Left kidney (tissue), 8 donors: ENCODE measurements at places on chromosomes 16 and 17.

DNA sequence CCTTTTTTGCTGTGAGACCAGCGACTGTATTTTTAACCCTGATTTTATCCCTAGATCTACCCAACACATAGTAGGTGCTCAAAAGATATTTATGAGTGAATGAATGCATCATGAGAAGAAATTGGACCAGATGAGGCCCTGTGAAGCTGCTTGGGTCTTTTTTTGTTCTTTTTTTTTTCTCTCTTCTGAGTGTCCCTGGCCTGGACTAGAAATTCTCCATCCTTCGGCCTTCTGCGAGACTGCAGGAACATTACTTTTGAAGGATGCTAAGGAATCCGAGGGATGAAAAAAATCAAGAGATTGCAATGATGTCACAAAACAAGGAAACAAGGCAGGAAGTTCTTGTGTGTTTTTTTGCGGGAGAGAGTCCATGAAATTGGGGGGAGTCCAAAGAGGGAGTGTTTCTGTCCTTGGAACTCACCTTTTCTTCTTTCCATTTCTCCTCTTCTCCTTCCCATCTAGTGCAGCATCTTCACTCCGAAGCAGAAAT is 560 bp upstream of the RUSF1 start:
- no peak for DNase-seq

GRCh38 chr17:66713533-66714042 is 121.3 kb upstream of the CACNG5 start:
- no peak for DNase-seq

DNA sequence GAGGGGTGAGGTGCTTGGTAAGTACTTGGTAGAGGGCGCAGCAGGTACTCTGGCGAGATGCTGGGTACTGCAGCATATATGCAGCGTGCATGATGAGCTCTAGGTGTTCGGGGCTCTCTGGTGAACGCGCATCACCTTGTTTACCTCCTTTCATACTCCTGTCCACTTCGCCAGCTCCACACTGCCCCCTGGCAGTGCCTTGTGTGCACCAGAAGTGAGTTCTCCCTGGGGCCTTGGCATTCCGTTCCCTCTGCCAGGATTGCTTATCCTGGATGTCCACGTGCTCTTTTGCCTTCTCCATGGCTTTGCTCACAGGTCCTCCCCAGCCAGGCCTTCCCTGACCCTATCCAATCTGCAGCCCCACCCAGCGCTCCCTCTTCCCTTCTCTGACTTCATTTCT is 154.2 kb downstream of the MRM1 start:
- DNase-seq = no peak

DNA sequence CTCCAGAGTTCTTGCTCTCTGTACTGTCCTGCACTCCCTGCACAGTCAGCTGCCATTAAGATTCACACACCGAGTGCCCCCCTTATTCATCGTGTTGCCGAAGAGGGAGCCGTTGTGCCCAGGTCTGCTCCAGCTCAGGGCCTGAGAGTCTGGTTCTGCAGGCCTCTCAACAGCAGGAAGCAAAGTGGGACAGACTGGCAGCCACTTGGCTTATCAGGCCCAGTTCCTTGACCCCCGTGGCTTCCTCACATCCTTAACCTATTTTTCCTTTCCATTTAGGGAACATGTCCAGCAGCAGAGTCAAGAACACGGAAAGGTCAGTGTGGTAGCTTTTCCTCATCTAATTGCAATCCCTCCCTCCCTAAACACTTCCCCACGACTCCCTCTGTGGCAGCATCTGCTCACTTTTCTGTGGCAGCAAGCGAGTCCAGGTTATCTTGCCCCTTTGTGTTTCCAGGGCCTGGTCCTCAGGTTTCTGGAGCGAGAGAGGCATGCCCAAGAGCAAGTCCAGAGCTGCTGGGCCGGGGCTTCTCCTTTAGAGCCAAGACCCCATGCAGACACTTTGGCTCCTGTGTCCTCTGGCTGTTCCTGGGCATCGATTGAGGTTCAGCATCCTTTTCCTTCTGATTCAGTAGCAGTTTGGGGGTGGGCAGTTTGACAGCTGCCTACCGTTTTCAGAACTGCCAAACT is 22.1 kb upstream of the ADAM11 start:
- no peak for DNase-seq

DNA sequence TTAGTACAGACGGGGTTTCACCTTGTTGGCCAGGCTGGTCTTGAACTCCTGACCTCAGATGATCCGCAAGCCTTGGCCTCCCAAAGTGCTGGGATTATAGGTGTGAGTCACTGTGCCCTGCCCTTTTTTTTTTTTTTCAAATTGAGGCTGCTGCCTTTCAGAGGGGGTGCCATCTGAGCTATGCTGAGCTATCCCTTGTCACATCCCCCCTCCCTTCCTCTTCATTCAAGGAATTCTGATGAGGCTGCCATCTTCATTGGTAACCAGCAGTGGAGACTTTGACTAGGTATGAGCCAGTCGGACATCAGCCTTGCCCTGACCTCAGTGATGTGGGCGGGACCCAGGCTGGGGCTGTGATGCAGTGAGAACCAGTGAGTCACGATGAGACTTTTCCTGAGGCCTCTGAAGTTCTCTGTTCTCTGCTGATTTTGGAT is 24.4 kb upstream of the GPT2 start:
- DNase-seq = no peak

GRCh38 chr17:29032013-29032856 is 10.7 kb upstream of the PIPOX start:
- no peak for DNase-seq

GRCh38 chr16:50692999-50693781 is at the start of gene NOD2:
Gene NOD2 (plus strand): TSS chr16:50693606. CDS start chr16:50699496, 5,890 bp downstream.
- DNase-seq = no peak

- no peak for DNase-seq
Measured at GRCh38 chr17:39208893-39209292, 8.8 kb downstream of the RPL19 start.

GRCh38 chr17:60139438-60140285 is 10.1 kb upstream of the CA4 start:
- peak; percentile 70 for DNase-seq

GRCh38 chr17:17043461-17044271 is 1.4 kb downstream of the MPRIP start:
- DNase-seq = no peak

GRCh38 chr16:47258874-47259461 is 115.2 kb upstream of the NETO2 start:
- DNase-seq = no peak

GRCh38 chr17:4994081-4994595 is 3.2 kb downstream of the INCA1 start:
- DNase-seq = no peak

DNA sequence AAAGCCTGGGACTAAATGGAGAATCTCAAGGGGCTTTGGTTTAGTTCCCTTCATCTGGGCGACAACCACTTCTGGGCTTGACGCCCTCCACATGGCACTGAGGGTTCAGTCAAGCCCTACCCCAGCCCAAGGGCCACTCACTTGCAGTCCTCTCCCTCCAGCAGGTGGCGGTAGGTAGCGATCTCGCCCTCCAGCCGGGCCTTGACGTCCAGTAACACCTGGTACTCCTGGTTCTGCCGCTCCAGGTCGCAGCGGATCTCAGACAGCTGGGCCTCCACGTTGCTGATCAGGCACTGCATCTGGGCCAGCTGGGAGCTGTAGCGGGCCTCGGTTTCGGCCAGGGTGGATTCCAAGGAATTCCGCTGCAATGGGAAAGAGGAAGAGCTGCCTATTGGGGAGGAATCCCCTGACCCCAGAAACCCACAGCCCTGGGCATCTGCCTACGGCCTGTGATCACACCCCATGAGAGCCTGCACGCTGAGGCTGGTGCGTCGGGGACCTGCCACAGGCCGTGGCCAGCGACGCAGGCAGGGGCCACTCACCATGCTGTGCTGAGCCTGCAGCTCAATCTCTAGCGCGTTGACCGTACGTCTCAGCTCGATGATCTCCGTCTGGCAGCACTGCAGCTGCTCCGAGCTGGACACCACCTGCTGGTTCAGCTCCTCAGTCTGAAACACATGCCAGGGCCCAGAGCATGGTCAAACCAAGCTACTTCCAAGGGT is 2.7 kb downstream of the KRT36 start:
- no peak for DNase-seq

DNA sequence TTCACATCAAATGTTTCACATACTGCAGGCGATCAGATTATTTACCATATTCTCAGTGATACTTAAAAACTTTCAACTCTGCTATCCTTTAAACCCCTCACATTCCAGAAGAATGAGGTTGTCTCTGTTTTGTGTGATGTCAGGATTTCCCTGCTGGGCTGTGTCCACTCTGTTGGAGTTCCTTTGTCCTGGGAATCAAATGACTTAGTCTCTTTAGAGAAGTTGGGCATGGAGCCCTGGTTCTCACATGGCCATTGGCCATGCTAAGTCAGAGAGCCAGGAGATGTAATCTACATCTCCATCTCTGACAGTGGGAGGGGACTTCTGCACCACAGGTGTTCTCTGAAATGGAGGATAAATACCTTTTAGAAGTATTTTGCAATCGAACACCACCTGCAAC is 205.1 kb upstream of the MAF start:
- no peak for DNase-seq

DNA sequence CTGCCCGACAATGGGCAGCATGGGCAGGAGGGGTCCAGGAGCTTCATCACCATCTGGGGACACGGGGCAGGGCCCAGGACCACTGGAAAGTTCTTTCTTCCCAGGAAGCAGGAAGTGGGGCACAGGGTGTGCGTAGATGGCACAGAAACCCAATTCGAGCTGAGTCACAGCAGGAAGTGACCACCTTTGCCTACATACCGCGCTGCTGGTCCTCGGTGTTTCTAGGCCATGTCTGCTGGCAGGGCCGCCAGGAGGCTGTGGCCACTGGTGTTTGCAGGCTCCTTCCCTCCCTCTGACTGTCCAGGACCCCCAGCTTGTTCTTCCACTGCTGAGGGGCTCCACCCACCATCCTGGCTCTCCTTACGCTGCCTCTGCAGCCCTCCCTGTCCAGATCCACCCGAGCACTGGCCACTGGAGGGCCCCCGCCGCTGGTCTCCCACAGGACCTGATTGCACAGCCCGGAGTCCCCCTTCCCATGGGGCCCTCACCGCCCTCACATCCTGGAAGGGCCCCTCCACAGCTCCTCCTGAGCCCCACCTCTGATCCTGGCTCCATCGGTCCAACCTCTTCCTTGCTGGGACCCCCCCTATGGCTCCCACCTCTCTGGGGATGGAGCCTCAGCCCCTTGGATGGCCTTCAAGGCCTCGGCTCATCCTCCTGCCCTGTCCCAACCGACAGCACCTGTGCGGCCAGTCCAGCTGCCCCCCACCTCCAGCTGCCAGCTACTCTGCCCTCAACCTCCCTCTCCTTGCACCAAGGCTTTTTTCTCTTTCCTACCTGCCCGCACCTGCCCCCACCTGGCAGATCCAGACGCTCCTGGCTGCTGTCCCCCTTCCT is 14.5 kb upstream of the RASD1 start:
- no peak for DNase-seq

DNA sequence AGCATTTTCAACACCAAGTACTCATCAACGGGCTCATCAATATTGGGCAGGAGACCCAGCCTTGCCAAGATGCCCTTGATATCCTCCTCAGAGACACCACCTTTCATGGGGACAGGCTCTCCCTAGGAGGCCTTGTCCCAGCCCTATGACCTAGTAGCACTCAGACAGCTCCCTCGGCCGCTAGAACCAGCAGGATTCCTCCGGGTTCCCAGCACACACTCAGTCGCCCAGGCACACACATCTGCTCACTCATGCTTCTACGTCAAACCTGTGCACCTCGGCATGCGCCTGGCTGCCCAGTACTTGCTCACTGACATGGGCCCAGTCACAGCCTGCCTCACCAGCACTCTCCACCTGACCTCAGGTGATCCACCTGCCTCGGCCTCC is 17.0 kb downstream of the SRCIN1 start:
- no peak for DNase-seq

DNA sequence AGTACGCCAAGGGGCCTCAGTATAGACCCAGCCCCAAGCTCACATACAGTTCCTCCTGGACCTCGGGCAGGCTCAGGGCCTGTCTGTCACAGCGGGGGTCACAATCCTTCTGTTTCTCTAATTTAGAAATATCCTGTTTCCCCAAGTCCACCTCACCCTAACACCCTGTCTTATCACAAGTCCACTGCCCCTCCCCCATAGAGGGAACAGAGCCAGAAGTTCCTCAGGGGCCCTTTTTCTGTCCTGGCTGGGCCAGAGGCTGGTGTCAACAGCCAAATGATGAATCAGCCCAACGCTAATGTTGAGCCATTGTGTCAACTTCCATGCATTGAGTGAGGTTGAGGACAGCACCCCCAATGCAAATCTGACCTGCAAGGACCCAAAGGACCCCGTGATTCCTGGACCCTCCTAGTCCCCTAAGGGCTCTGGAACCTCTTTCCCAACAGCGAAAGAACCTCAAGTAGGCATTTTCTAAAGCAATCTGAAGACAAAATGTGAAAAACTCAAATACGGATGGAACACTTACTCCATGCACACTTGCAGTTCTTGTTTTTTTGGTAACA is 58.6 kb downstream of the PECAM1 start:
- no peak for DNase-seq

- DNase-seq = peak; percentile 63
Measured at GRCh38 chr17:41773190-41773588, 13.3 kb downstream of the JUP start.

DNA sequence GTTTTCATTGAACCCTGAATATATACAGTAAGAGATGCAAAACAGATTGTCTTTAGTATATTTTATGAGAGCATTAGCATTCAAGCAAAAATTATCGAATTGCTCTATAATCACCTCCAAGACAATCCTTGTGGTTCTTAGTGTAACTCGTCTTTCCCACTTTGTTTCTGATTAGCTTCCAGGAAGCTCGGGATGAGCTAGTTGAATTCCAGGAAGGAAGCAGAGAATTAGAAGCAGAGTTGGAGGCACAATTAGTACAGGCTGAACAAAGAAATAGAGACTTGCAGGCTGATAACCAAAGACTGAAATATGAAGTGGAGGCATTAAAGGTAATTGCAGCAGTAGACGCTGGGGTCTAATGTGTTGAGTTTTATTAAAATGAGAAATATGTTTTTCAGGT is 9.9 kb downstream of the NDEL1 start:
- DNase-seq = no peak

DNA sequence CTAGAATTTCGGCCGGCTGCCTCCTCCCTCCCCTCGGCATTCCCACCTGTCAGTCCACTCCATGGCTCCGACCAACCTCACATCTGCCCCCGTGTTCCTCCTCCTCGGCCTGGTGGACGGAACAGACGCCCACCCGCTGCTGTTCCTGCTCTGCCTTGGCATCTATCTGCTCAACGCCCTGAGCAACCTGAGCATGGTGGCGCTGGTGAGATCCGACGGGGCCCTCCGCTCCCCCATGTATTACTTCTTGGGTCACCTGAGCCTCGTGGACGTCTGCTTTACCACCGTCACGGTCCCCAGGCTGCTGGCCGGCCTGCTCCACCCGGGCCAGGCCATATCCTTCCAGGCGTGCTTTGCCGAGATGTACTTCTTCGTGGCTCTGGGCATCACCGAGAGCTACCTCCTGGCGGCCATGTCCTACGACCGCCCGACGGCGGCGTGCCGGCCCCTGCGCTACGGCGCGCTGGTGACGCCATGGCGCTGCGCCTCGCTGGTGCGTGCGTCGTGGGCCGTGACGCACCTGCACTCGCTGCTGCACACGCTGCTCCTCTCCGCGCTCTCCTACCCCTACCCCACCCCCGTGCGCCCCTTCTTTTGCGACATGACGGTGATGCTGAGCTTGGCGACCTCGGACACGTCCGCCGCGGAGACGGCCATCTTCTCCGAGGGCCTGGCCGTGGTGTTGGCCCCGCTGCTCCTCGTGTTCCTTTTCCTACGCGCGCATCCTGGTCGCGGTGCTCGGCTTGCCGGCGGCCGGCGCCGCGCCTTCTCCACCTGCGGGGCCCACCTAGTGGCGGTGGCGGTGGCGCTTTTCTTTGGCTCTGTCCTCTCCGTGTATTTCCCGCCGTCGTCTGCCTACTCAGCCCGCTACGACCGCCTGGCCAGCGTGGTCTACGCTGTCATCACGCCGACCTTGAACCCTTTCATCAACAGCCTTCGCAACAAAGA is at the start of gene OR3A2:
OR3A2 (minus strand) TSS at position 440 of the 948 bp plus-strand sequence.
- no peak for DNase-seq
